ENCODE measurements at places on chromosomes 2 and 18.

DNA sequence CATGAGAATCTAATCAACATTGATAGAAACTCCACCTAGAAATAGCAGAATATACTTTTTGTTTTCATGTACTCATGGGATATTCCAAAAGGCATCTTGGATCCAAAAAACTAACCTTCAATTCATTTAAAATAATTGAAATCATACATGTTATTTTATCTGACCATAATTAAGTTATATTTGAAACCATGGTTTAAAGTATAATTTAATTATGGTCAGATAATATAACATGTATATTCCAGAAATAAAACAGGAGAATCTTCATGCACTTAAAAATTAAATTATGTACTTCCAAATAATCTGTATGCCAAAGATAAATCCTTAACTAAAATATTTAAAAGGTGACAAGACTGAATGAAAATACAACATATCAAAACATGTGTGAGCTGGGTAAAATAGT is 651.3 kb upstream of the LINC00305 start:
- no peak for DNase-seq

DNA sequence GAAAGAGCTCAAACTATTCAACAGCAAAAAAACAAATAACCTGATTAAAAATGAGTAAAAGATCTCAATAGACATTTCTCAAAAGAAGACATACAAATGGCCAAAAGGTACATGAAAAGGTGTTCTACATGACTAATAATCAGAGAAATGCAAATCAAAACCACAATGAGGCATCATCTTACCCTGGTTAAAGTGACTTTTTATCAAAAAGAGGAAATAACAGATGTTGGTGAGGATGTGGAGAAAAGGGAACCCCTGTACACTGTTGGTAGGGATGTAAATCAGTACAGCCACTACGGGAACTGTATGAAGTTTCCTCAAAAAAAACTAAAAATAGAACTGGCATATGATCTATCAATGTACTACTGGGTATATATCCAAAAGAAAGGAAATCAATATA is 39.8 kb upstream of the TMEM163 start:
- DNase-seq: no peak

GRCh38 chr2:214575030-214575429 is 164.2 kb downstream of the VWC2L start:
- no peak for DNase-seq

DNA sequence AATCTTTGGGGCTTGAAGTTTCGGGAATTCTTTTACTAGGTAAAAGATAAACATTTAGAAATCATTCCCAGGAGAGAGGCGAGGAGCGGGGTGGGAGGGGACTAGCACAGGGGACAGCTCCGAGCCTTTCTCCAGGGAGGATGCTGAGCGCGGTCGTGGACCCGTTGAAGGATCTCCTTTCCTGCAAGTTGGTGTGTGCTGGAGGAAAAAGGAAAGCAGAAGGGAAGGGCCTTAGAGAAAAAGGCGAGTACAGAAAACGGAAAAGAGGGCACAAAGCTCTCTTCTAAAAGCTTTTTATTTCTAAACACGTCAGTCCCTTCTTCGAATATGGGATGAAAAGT is 640 bp downstream of the SLC39A6 start:
- no peak for DNase-seq

DNA sequence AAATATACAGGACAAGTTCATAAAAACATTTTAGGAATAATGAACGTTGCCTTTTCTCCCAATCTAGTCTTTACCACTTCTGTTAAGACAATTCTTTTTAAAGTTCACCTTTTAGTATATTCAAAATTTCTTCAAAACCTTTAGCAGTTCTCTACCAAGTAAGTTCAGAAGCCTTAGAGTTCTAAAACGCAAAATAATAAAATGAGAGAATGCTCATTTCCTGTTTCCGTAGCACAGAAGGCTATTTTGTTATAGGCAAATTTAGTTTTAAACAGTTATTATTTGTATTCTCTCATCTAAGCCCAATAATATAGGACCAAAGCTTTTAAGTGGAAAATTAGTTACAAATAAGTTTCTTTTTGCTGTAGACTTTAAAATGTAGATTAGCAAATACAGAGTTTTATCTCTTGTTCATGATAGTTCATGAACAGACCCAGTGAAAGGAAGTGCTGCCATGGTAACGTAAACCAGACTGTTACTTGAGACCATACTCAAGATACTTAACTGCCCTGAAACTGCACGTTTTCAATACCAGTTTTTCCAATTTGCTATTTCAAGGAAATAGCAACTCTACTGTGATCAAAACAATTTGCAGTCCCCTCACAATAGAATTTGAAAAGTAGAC is 173.1 kb upstream of the STON1 start:
- peak; percentile 70 for DNase-seq

DNA sequence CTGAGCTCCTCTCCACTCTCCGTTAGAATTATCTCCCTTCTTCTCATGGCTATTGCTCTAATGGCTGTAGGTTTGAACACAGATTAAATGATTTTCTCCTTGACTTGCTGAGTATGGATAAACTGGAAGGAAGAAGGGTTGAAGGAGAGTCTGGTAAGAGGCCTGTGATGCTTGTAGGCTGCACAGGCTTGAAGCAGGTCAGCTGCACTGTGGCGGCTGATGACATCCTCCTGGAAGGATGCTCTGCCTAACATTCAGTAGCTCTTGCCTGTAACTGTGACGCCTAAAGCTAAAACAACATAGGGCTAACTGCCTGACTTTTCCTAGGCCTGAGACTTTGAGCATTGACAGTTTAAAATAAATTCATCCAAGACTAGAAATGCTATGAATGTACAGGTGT is 166.3 kb downstream of the MREG start:
- DNase-seq: no peak

DNA sequence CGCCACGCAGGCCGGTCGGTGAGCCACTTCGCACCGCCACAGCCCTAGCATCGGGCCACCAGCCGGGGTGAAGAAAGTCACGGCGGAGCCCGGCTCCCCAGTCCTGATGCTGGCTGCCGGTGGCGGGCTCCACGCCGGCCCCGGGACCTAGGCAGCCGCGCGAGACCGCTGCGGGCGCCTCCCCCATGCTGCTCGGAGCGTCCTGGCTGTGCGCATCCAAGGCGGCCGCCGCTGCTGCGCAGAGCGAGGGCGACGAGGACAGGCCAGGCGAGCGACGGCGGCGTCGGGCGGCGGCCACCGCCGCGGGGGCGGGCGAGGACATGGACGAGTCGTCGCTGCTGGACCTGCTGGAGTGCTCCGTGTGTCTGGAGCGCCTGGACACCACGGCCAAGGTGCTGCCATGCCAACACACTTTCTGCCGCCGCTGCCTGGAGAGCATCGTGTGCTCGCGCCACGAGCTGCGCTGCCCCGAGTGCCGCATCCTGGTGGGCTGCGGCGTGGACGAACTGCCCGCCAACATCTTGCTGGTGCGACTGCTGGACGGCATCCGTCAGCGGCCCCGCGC is 433 bp downstream of the SH3RF3 start:
- no peak for DNase-seq

DNA sequence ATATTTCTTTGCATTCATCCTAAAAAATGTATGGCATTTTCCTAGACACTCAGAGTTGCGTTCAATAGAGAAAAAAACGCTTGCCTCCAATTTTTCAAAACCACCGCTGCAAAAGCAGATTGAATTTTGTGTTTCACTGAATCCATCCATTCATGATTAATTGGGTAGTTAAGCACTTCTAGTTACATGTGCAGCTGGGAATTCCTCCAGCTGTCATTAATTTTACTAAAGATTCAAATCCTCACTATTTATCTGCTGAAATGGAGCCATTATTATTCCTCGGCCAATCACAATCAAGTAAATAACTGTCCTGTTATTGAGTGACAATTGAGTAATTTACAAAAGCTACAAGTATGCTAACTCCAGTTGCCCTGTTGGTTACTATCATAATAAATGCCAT is 75.8 kb upstream of the ARL5A start:
- no peak for DNase-seq

- no peak for DNase-seq
Observed at GRCh38 chr18:61825386-61825785, 67.4 kb downstream of the RNF152 start.

- no peak for DNase-seq
Observed at GRCh38 chr2:5385596-5385995, 306.6 kb upstream of the SOX11 start.

GRCh38 chr2:10266133-10266620 is 36.5 kb upstream of the HPCAL1 start:
- DNase-seq: no peak
